ENCODE measurements at places on chromosomes 12 and 14.

- peak; percentile 7 for DNase-seq
Measured at GRCh38 chr14:31419967-31420318, 407 bp downstream of the HEATR5A start.

- DNase-seq, result no peak
Measured at GRCh38 chr12:4938900-4939299, 29.2 kb downstream of the KCNA1 start.

- no peak for DNase-seq
Measured at GRCh38 chr12:12872934-12873275, 18.5 kb upstream of the GPRC5A start.

DNA sequence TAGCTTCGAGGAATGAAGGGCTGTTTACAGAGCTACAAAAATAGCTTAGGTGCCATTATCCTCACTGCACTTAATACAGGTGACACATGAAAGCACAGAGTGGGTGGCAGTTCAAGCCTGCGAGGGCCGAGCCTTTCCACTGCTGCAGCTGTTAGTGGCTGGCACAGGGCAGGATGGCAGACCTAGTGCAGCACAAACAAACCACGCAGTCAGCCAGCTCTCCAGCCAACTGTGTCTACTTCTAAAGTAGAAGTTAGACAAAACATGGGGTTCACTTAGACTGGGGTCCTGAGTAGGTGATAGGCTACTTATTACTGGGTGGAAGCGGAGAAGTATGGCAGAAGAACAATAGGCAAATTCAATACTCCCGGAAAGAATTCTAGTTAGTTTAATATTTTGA, 95.4 kb downstream of the DUSP16 start:
- DNase-seq, result no peak

DNA sequence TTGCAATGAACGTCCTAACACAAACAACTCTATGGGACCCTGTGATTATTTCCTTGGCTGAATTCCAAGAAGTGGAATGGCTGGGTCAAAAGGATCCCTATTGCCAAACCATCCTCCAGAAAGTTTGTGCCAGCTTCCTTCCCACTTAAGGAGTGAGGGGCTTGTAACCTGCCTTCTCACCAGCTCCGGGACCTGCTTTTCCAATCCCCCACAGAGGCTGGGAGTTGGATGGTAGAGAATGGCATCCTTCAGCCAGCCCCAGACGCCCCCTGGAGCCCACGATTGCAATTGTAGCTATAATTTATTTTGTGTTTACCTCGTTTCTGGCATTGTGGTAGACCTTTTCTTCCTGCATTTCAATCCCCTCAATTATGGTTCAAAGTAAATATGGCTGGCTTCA, 9.7 kb upstream of the ZDHHC22 start:
- DNase-seq, result no peak

DNA sequence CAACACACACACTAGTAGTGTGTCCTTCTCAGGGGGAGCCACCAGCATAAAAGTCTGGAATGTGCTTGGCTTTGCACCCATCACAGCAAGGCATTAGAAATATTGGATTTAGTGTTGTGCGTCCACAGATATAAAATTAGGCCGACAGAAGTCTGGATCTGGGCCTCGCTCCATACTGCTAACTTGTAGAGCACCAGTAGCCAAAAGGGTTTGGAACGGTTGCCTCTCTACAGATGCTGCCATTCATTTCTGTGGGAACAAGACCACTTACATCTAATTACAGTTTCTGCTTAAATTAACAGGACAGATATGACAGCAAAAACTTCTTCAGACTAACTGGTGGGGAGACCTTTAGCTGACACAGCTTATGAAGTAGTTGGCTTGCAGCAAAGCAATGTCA, 94.2 kb downstream of the EXOC5 start:
- no peak for DNase-seq

GRCh38 chr14:98230411-98230810, 1041.6 kb downstream of the BCL11B start:
- no peak for DNase-seq

DNA sequence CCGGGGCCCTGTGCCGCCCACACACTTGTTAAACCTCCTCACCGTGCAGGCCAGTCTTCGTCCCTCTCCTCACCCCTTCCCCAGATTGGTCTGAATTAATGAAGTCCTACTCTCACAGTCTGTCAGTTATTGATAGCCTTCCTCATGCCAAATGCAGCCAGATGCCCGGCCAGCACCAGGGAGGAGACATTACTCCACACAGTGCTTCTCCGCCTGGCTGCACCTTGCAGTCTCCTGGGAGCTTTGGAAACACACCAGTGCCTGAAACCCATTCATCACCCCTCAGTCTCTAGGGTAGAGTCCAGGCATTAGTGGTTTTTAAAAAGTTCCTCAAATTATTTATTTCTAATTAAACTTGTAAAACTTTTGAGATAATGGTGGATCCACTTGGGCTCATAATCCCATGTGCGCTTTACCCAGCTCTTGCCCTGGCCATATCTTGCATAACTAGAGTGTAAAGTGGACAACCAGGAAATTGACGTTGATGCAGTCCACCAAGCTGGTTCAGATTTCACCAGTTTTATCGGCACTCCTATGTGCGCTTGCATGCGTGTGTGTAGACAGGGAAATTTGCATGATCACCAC, 38.2 kb upstream of the TSPAN9 start:
- no peak for DNase-seq

GRCh38 chr14:69092840-69093422, 60.0 kb downstream of the DCAF5 start:
- DNase-seq, result no peak

- no peak for DNase-seq
Measured at GRCh38 chr14:51901475-51902024, 41.1 kb downstream of the GNG2 start.

GRCh38 chr14:92549105-92549858, 35.7 kb downstream of the RIN3 start:
- no peak for DNase-seq

- peak; percentile 39 for DNase-seq
Measured at GRCh38 chr12:6827982-6828780, at the start of gene P3H3. Gene P3H3, plus strand, starts transcription at chr12:6828407. Its CDS starts 34 bp downstream, at chr12:6828441.

DNA sequence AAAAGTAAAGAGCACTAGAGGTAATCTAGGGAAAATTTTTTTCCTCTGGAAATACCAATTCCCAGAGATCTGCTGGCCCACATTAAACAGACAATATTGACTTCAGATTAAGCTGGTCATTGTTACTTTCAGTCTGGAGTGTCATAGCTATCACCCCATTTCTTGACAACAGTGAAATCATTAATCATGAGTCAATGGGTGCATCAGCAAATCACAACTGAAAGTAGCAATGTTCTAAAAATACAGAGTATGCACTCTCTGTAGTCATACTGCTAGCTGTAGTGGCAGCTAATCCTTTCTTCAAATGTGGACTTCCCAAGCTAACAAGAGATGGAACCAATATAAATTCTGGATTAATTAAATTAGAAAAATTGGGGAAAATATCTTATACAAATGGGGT, 129.9 kb downstream of the CPNE8 start:
- DNase-seq, result no peak

DNA sequence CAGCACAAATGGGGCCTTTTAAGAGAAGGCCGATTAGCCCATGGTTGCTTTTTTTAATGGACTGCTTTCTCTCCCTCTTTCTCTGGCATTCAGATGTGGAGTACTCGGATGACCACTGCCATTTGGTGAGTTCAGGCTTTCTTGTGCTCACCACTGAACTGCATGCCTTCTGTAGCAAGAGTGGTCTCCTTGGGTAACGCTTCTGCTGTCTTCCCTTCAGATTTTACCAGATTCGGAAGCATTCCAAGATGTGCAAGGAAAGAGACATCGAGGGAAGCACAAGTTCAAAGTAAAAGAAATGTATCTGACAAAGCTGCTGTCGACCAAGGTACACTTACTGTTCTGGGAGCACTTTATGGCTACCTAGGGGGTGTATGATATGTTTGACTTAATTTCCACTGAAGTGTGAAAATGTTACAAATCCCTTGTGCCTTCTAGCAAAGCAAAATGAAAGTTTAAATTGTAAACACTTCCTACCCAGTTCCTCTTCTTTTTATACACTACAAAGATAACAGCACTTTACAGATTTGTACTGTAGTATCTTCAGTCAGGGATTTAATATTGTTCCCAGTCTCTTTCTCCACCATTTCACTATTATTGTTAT, 148.8 kb downstream of the PLXNC1 start:
- no peak for DNase-seq

DNA sequence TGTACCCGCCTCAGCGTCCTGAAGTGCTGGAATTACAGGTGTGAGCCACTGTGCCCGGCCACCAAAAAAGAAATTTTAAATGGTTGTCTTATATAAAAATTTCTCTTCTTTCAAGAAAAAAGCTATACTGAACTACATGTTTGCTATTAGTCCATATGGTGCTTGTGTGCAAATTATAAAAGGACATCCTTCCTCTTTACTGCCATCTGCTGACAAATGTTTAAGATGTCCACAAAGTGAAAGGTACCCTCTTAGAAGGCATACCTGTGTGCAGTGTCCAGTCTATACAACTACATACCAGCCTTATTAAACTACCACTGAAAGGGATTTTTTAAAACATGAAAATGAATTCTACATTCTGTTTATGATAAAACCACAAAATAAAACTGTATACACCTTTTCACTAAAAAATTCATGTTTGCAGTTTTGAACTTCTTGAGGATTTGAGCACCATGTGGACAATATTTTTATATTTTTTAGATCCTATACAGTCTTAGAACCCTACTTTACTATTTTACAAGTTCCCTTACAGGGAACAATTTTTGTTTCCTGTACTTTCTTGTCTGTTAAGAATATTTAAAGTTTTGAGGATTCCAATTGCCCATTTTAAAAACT, 32.8 kb upstream of the TOMM20L start:
- no peak for DNase-seq

DNA sequence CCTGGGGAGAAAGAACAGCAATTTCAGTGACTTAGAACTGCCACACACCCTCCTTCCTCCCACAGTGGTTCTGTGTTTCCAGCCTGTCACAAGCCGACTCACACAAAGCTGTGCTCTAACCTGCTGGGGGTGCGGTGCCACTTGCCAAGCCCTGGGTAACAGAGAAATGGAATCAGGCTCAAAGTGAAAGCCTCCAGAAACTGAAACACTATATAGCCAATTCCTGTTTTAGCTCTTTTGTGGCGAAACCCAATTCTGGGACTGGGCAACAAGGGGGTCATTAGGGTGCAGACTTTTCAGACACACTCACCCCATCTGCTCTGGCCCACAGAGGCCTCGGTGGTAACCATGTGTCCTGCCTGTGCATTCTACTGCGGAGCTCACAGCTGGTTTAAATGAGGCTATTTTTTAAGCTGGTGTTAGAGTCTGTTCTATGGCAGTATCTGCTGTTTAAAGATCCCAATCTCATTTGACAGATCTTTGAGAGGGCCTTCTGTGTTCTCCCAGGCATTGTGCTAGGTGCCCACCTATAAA, 15.2 kb upstream of the ACTR6 start:
- no peak for DNase-seq

GRCh38 chr12:28235015-28235414, 44.8 kb downstream of the CCDC91 start:
- no peak for DNase-seq

DNA sequence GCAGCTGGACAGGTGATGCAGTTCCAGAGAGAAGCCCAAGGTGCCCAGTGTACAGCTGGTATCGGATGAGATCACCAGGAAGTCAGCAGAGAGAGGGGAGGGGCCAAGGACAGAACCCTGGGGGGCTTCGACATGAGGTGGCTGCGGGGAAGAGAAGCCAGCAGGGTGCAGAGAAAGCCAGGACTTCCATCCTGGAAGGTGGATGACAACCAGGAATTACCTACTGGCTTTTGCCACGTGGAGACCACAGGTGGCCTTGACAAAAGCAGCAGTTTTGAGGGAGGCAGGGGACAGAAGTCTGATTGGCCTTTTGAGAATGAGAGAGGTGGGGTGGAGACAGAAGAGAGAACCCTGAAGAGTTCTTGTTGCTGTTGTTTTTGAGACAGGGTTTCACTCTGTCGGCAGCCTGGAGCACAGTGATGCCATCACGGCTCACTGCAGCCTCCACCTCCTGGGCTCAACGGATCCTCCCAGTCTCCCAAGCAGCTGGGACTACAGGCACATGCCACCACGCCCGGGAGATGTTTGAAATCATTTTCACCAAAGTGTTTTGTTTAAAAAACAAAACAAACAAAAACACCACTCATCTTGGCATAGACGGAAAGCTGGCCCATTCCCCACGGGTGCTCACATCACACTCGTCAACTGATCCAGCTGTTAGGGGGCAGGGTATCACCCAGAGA, 35.2 kb downstream of the CDC42BPB start:
- DNase-seq, result peak; percentile 57

DNA sequence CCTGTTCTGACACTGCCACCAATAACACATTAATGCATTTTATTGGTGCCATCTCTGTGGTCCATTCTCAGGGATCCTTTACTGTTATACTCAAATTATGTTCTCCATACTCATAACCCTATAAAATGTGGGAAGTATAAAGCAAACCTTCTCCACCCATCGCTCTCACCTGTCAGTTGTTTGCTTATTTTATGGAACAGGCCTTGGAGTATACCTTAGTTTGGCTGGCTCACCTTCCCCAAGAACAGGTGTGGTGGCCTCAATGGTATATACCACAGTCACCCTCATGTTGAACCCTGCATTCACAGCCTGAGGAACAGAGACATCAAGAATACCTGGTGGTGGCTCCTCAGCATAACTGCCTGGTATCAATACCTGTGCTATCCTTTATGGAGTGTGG, 308.4 kb upstream of the STXBP6 start:
- DNase-seq, result no peak

DNA sequence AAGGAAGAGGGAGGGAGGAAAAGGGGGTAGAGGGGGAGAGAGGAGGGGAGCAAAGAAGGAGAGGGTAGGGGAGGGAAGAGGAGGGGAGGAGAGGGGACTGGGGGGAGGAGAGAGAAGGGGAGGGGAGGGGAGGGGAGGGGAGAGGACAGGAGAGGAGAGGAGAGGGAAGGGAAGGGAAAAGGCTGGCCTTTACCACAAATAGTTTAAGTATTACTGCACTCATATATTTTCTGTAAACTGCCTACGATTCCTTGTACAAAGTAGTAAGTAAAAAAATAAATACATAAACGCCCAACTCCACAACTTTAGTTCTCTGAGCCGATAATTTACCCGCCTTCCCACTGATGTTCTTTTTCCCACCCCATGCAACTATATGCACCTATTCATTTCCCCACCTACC, 23.7 kb upstream of the RERG start:
- DNase-seq, result peak; percentile 35

DNA sequence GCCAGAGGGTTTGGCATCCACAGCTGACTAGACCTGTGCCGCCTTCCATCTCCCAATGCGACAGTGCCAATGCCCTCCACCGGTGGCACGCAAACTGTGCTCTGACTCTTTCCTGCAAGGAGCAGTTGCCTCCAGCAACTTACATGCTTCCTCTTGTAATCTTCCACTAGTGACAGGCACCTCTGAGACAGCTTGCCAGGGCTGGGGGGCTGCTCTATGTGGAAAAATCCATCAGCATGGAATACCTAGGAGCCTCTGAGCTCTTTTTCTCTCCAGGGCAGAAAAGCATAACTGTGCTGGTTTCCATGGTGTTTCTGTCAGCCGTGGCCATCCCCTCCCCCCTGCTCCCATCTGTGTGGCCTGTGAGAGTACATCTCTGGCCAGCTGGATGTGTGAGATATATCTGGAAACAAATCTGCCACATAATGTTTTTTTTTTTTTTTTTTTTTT, 110.6 kb downstream of the MYRFL start:
- DNase-seq, result no peak

- DNase-seq, result no peak
Measured at GRCh38 chr12:99766408-99766807, 118.9 kb downstream of the GARIN6 start.
